ENCODE measurements at places on chromosomes 12 and 14.

DNA sequence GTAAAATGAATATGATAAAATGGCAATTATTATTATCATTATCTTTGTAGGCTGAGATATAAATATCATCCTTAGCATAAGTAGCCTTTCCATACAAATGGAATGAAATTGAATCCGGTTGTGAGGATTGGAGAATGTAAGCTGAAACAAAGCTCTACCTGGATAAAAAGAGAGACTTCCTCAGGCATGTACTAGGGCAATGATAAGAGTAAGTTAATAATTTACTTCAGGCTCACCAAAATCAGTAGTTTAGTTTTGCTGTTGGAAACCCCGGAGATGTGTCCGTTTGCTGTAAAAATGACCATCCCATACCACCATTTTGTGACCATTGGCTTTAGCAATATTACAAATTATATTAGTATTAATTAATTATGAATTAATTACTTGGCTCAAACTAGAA, 96.3 kb downstream of the C12orf75 start:
- no peak for DNase-seq

DNA sequence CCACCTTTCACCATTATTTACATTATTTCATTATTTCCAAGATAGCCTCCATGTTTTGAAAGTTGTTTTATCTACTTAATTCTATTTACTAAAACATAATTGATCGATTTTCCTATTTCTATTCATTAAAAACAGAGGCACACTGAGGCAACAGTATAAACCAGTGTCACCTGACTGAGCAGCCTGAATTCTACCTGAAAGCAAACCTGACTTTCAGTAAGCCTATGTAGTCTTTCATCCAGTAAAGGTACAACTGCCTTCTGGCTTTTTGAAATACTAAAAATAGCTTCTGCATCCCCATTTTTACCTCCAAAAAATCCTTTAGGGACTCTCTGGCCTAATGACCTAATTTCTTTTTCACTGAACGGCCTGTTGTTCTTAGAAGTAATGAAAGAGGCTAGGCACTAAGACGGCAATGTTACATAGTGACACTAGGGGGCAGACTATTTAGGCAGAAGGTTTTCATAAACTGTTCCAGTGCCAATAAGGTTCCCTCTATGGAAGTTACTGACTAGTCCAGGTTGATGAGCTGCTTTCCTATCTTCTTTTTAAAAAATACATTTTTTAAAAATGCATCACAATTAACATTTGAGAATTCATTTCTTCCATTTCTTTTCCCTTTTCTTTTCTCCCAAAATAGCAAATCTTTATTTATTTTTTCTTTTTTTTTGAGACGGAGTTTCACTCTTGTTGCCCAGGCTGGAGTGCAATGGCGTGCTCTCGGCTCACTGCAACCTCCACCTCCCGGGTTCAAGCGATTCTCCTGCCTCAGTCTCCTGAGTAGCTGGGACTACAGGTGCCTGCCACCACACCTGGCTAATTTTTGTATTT, 17.5 kb downstream of the ANAPC5 start:
- DNase-seq = no peak

DNA sequence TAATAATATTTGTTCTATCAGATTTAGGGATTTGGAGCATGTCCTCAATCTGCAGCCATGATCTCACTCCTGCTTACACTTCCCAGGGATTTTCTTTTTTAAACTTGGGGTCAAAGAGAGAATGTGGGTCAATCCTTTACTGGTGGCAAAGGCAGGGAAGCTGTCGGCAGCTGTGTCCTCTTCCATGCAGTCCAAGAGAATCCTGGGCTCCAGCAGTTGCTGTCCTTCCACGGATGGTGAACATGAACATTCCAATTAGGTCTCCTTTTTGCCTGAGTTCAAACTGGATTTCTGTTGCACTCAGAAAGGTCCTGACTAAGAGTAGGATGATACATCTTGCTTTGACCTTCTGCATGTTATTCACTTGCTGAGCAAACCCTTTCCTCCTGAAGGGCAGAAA, 73.9 kb downstream of the ARL6IP4 start:
- DNase-seq = no peak

DNA sequence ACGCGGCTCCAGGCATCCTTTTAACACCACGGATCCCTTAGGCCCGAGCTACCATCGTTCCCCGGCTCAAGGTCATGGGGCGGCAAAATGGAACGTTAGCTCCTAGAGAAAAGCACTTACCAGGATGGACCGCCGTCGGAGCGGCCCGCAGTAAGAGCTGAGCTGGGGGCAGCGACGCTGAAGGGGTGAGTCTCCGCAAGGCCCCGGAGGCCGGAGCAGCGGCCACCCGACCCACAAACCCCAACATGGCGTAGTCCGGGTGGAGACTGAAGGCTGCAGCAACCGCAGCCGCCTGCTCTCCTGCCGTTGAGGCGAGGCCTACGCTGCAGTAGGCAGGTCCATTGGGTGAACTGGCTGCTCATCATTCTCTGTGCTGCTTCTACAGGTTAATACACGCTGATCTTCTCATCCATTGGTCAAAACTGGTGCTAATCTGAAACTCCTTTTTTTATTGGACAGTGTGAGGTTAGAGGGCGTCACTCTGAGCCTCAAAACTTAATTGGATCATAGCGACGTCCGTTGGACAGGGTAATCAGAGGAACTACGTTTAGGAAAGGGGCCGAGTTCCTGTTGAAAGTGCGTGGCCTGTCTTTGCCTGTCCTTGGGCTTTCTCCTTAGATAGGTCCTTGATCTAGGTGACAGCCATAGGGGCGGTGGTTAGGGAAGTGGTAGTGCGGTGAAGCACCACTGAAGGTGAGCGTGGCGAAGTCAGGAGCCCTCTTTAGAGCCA, at the start of gene ATP5F1B:
Gene ATP5F1B, minus strand, starts transcription at position 268 of the 730 bp plus-strand sequence. Its CDS starts 21 bp downstream, at position 247.
- peak; percentile 94 for DNase-seq

- DNase-seq = no peak
These were observed 178.7 kb upstream of the SOX5 start for GRCh38 chr12:24127919-24128721.

- peak; percentile 4 for DNase-seq
These were observed 58.9 kb downstream of the DHRS2 start for GRCh38 chr14:23694949-23695663.

DNA sequence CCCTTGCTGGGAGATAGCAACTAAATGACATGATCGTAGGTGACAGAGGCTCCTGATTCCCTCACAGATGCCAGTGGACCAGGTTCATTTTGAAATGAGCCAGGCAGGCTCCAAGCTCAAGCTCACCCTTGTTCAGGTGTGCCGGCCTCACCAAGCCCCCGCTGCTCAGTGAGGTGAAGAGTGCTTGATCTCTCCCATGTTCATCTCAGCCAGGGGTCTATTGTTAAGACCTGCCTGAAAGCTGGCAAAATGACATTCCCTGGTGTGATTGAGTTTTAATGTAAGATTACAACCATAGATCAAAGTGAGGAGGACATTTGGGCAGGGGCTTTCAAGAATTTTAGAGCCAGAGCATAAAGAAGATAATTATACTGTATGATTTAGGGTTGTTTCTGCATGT, 497.9 kb downstream of the EGLN3 start:
- DNase-seq = no peak

GRCh38 chr12:80925237-80925636, 12.5 kb downstream of the LIN7A start:
- no peak for DNase-seq

GRCh38 chr14:72524295-72524629, 369.6 kb downstream of the DPF3 start:
- no peak for DNase-seq

DNA sequence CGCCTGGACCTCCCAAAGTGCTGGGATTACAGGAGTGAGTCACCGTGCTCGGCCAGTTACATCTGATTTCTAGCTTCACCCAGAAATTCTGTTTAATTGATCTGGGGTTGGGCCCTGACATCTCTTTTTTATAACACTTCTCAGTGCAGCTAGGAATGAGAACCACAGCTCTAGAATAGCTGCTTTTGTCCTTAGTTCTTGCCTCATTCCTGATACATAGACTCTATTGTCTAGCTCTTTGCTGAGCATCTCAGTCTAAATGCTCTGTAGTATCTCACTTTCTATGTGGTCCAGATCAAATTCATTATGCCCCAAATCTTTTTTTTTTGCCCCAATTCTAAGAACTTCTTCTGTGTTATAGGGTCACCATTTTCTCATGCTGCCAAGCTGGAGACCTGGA, 29.9 kb upstream of the FUT8 start:
- DNase-seq = no peak

DNA sequence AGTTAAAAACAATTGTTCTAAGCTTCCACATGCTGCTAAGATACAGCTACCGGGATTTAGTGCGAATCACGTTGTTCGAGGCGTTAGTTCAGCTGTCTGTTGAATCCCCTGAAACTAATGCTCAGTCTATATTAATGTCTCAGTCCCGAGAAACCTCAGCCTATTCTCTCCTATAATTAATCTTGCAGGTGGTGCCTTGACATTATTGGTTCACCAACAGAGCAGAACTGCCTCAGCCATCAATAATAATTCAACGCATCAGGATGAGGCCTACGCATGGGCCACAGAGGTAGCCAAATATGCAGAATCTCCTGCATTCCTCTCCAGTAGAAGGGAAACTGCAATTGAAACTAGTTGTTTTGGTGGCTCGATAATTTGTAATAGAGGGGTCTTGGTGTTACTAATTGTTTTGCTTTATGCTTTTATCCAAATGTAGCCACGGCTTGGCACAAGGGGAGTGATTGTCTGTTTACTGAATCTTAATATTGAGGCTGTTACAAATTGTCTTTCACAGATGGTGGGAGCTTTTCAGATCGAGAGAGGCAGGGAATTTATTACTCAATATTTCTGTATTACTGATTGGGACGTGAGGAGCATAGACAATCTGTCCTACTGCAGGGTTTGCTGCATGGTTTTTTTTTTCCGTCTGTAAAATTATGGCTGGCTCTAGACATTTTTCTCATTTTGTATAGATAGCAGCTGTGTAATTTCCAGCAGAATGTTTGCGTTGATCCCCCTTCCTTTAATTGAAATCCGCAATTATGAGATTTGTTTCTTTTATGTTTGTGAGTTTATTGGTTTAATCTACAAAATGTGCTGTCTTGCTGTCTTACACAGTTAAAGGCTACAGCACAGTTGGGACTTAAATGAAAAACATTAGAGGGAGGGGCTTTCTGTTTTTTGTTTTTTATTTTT, 1036.5 kb upstream of the NOVA1 start:
- DNase-seq = no peak

GRCh38 chr14:75626863-75627262, 33.8 kb downstream of the ERG28 start:
- DNase-seq = no peak

DNA sequence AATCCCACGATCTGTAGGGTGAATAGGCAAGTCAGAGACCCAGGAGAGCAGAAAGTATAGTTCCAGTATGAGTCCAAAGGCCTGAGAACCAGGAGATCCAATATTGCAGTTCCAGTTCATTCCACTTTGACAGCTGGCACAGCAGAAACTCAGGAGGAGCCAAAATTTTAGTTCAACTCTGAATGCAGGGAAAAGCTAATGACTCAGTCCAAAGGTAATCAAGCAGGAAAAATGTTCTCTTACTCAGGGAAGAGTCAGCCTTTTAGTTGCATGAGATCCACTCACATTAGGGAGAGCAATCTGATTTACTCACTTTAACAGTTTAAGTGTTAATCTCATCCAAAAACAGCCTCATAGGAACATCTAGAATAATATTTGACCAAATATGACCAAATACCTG, 130.2 kb upstream of the LRFN5 start:
- DNase-seq = no peak

- DNase-seq = no peak
These were observed 50.3 kb downstream of the CCNK start for GRCh38 chr14:99531251-99532096.

DNA sequence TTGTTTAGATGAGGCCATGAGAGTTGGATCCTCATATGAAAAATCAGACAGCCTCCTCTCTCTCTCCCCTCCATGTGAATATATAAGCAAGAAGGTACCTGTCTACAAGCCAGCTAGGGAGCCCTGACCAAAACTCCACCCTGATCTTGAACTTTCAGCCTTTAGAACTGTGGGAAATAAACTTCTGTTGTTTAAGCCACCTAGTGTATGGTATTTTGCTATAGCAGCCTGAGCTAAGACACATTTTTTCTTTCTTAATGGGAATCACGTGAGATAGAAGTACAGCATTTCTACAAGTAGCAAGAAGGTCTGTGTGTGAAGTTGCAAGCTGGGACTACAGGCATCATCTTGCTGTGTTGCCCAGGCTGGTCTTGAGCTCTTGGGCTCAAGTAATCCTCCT, 16.3 kb upstream of the ABHD12B start:
- DNase-seq = no peak

- DNase-seq = no peak
These were observed 34.9 kb downstream of the CACNA2D4 start for GRCh38 chr12:1883513-1883912.

GRCh38 chr12:96329545-96329944, 70.7 kb downstream of the CDK17 start:
- DNase-seq = no peak

DNA sequence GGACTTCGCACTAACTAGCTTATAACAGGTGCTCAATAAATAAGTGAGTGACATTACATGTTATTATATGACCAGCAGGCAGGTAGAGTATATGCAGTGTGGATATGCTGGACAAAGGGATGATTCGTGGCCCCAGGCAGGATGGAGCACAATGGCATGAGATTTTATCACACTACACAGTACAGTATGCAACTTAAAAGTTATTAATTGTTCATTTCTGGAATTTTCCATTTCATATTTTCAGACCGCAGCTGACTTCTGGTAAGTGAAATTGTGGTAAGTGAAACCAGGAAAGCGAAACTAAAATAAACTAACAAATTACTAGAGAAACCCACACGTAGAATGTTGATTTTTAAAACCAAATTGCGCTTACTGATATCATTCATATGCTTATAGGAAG, 3.3 kb downstream of the PARP11 start:
- DNase-seq = peak; percentile 34

GRCh38 chr14:105527826-105528585, 1.6 kb downstream of the TMEM121 start:
- DNase-seq = peak; percentile 88

- no peak for DNase-seq
These were observed 161.6 kb downstream of the PIK3C2G start for GRCh38 chr12:18422871-18423270.

- DNase-seq = no peak
These were observed 78.7 kb downstream of the SPTB start for GRCh38 chr14:64801046-64801445.

GRCh38 chr12:124410354-124411175, 115.7 kb downstream of the RFLNA start:
- DNase-seq = no peak

GRCh38 chr14:101407328-101407727, 154.0 kb upstream of the DIO3 start:
- DNase-seq = no peak

DNA sequence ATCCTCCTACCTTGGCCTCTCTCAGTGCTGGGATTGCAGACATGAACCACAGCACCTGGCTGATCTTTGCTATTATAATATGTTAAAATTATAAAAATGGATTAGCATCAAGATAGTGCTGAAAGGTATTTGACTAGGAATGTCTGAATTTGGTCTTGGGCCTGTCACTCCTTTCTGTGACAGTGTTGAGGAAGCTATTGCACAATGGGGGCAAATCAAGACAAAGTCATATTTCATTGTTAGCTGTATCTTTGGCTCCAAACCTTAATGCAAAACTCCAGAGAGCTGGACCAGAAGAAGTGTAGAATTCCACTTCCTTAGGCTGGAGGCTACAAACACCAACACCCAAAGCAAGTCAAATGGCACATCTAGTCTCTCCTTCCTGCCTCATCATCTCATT, 42.2 kb downstream of the ZCRB1 start:
- DNase-seq = no peak

- no peak for DNase-seq
These were observed 17.6 kb upstream of the CRIP2 start for GRCh38 chr14:105456736-105457617.
